ENCODE measurements at places on chromosomes 2 and 18.

DNA sequence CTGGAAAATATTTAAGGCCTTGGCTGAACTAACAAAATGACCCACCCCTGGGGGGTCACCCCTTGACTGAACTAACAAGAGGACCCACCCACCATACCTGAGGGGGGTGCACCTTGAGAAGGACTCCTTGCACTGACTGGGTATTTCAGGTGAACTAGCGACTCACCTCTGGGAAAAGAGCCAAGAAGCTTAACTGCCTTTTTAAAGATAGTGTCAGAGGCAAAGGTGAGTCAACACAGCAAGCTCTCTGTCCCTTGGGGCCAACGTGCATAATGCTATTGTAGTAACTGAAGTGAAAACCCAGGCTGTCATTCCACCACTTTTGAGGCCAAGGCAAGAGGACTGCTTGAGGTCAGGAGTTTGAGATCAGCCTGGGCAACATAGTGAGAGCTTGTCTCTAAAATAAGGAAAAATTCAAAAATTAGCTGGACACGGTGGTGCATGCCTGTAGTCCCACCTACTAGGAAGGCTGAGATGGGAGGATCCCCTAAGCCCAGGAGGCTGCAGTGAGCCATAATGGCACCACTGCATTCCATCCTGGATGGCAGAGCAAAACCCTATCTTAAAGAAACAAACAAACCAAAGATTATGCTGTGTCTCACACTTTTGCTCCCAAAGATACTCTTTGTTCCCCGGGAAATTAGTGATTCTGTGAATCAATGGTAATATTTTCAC is 36.4 kb upstream of the ZCCHC2 start:
- peak; percentile 63 for DNase-seq

GRCh38 chr2:12733846-12734245 is 17.1 kb downstream of the TRIB2 start:
- DNase-seq: no peak

GRCh38 chr2:241629762-241630435 is 7.1 kb downstream of the THAP4 start:
- no peak for DNase-seq

GRCh38 chr2:205139822-205140463 is 542.4 kb upstream of the NRP2 start:
- DNase-seq: no peak

DNA sequence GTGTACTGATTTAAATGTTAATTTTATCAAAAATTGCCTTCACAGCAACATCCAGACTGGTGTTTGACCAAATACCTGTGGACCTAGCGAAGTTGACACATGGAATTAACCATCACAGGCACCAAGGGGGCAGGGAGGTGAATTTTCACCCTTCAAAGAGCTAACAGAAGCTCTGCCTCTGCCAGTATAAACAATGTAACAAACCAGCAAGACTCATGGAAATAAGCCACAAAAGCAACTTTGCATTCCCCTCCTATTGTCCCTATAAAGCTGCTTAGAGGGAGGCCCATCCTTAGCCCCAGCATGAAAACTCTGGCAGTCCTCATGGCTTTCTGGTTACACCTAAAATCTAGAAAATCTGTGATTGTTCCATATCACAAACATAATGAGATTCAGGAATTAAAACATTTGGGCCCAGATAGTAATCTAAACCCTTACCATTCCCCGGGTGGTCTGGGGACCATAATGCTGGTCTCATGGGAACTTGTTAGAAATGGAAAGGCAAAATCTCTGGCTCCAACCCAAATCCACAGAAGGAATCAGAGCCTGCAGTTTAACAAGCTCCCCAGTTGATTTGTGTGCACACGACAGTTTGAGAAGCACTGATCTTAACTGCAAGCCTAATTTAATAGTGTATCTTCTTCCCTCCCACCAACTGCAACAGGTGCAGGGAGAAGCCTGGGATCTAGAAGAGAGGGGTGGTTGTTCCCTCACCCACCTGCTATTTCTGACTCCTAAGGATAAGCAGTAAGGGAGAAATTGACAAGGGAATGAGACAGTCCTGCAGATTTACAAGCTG is 23.1 kb downstream of the SERPINB11 start:
- DNase-seq: no peak

DNA sequence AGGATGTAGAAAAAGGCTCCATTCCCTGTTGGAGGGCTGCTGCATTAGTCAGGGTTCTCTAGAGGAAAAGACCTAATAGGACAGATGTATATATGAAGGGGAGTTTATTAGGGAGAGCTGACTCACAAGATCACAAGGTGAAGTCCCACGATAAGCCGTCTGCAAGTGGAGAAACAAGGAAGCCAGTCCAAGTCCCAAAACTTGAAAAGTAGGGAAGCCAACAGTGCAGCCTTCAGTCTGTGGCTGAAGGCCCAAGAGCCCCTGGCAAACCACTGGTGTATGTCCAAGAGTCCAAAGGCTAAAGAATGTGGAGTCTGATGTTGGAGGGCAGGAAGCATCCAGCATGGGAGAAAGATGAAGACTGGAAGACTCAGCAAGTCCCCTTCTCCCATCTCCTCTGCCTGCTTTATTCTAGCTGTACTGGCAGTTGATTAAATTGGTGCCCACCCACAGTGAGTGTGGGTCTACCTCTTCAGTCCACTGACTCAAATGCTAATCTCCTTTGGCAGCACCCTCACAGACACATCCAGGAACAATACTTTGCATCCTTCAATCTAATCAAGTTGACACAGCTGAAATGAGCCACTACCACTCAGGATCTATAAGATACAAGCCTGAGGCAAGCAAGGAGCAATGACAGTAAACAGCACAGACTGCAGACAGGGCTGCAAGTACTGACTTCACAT is 30.0 kb upstream of the ATG16L1 start:
- no peak for DNase-seq

- no peak for DNase-seq
Observed at GRCh38 chr2:157182204-157182709, 75.2 kb upstream of the GALNT5 start.

GRCh38 chr2:158667586-158667985 is 127.5 kb upstream of the DAPL1 start:
- DNase-seq: no peak

DNA sequence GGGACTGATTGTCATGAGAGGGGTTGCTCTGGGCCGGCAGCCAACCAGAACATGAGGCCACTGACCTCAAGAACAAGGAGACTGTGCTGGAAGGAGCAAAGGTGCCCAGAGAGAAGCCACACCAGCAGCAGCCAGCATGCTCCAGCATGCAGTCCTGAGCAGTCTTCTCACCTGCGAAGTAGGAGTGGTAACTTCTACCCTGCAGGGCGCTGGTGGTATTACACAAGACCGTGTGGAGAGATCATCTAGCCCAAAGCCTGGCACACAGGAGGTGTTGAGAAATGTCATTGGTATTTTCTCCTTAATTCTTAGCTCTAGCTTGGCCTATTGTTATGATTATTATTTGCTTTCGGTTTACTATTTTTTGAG is 132.7 kb downstream of the TSN start:
- no peak for DNase-seq

DNA sequence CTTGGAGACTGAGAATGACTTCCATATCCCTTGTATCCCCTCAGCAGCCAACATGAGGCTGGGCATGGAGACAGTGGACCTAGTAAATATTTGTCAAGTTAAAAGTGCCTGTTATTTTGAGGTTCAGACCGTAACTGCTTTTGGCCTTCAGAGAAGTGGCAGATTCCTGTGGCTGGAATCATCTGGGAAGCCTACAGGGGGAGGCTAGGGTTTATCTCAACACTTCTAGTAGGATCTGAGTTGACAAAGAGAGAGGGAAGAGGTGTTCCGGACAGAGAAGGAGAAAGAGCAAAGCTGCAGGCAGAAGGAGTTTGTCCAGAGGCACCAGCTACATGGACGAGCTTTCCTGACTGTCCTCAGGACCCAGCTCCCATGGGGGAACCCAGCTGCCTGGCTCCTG is 27.0 kb downstream of the SLC14A2 start:
- DNase-seq: no peak

DNA sequence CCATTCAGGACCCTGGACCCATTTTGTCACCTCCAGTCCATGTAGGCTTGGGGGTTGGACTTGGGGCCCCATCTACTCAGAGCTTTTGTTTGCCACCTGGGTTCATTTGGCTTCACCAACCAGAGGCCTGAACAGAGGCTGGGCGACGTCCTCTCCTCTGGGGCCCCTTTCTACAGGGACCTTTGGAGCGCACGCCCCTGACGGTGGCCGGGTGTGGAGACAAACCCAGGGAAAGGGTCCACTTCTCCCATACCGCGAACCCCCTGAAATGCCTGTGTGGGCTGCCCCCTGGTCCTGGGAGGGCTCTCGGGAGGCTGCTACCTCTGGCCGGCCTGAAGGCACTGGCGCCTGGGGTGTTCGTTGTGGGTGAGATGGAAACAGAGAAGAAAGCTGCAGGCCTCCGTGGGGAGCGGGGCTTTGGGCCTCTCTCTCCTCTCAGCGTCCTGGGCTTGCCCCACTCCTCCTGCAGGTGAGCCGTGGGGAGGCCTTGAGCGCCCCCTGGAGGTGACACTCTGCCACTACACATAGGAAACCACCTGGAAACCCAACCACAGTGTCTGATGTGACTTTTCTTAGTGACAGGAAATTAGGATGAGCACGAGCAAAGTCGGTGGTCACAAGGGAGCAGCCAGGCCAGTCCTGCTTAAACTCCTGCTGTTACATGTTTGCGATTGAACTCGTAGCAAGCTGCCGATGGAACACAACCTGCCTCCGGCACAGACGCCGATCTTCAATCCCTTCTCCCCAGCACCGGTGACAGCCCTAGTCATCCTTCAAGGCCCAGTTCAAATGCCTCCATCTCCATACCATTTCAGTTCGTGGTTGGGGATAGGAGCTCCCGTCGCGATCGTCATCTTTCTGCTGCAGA is 12.0 kb upstream of the NTSR2 start:
- DNase-seq: peak; percentile 73

- DNase-seq: no peak
Observed at GRCh38 chr18:9913151-9913525, 678 bp upstream of the VAPA start.

DNA sequence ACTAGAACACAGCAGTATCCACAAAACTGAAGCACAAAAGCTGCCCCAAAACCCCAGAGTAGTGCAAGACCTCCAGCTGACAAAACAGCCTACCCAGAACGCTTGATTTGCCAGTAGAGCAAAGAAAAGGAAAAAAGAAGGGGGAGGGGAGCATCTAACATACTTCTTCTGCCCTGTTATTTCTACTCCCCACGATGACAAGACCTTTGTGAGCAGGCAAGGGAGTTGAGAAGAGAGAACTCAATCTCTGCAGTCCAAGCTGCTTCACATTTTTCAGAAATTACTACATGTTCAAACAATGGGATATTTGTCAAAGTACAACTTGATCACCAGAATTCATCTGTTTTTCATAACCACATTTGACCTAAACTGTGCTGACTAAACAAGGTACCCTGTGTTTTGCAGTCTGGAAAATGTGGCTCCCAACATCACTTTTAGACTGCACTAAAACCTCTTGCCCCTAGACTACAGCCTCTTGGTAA is 286.7 kb downstream of the EXOC6B start:
- no peak for DNase-seq

DNA sequence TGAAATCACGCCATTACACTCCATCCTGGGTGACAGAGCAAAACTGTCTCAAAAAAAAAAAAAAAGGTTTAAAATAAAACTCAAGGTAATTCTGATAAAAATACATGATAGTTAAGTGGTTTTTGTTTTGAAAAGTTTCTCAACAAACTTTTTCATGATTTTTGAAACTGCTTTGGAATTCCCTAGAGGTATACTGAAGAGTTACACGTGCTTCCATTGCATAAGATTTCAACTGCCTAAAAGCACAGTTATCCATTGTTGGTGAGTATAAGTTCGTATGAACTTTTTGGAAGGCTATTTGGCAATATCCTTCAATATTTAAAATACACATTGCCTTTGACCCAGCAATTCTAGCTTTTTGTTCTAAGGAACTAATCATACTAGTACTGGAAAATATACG is 74.9 kb downstream of the USP34 start:
- DNase-seq: no peak

GRCh38 chr2:222074674-222075073 is 224.1 kb downstream of the PAX3 start:
- DNase-seq: no peak

- no peak for DNase-seq
Observed at GRCh38 chr2:160042054-160042453, 20.4 kb downstream of the PLA2R1 start.

- DNase-seq: no peak
Observed at GRCh38 chr2:100520224-100520623, 42.6 kb upstream of the PDCL3 start.

GRCh38 chr2:223971-224760 is 39.7 kb downstream of the SH3YL1 start:
- DNase-seq: no peak

DNA sequence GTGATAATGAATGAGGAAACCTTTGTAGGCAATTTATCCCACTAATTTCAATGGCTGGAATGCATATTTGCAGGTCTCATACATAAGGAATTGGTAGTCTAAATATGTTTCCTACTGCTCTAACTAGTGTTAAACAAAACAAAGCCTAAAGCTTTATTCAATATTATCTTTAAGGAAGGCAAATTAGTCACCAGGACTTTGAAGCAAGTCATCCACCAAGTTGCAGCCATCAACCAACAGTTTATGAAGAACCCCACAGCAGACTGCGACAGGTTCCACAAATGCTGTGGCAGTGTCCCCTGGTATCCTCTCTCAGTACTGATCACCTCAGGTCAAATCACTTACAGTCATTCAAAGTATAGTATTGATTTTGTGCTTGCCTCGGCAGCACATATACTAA is 181.5 kb upstream of the ZFP36L2 start:
- DNase-seq: no peak

DNA sequence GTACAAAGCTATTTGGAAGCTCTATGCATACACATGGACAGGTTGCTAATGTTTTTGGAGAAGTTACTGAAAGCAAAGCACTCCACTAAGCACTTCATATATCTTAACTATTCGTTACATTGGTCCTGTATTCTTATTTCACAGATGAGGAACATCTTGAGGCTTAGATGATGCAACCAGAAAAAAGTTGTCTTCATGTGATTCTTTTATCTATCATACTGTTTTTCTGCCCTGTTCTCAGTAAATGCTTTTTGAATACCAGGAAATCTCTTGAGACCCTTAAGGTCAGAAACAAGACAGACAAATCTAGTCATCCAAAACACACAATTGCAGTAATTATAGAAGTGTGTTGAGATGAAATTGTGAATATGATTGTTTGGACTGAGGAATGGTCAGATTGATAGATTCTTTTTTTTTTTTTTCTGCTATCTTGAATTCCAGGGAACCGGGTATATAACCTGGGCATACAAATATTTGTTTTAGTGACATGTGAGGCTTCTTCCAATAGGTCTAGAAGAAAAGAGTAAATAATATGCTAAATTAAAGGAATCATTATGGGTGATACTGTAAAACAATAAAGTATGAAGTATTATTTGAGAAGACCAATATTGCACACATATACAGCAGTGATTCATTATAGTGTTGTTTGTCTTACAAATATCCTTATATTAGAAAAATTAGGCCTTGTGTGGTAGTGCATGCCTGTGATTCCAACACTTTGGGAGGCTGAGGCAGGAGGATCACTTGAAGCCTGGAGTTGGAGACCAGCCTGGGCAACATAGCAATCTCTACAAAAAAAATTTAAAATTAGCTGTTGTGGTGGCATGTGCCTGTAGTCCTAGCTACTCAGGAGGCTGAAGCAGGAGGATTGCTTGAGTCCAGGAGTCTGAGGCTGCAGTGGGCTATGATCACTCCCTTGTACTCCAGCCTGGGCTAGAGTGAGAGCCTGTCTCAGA is 33.7 kb downstream of the EHBP1 start:
- no peak for DNase-seq

- no peak for DNase-seq
Observed at GRCh38 chr18:275486-275885, 7.6 kb upstream of the THOC1 start.

All from NCI-H2107 (cell line).